HCEC 1CT (cell line): ENCODE measurements at places on chromosomes 16 and 17.

DNA sequence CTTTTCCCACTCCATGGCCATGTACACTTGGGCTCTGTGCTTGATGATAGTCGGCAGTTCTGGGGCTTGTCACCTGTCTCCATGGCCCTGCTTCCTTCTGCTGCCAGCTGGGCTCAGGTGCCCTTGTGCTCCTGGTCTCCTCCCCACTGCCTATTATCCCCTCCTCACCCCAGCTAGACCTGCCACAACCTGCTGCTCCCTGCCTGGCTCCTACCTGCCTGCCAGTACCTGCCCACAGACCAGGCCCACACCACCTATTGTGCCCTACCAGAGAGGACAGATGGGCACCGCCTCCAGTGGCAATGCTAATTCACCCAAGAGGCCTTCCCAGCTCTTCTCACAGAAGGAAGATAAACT, 538 bp upstream of the RAPGEFL1 start:
- no peak for DNase-seq

- DNase-seq, result no peak
These were observed 16.0 kb downstream of the VAC14 start for GRCh38 chr16:70784692-70785555.

- DNase-seq, result no peak
These were observed 73.9 kb downstream of the CEP95 start for GRCh38 chr17:64580384-64581315.

DNA sequence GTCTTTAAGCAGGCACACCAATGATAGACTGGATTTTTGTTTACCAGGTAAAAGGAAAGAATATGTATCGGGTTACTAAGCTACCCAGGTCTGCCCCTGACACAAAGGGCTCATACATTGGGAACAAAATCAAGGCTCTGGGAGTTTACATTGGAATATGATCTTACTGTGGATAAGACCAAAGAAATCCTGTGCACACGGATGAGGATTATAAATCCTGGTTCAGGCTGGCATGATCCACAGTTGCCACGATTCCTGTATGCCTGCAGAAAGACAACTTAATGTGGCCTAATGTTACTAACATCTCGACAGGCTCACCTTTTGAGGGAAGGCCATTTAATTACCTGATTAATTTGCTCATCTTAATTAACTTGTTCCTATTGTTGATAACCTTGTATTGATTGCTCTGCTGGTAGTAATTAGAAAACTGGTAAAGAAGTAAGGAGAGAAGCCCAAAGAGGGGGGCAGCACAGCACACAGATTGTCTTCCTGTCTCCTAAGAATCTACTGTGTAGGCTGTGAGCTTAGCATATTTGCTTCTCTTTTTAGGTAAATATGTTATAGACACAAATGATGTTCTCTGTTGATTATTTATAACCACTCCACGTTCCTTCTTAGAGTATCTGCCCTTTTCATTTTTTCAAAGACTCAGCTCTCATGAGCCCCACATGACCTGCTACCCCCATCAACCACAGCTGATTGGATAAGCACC, 51.0 kb upstream of the TOX3 start:
- DNase-seq, result no peak

GRCh38 chr17:7806587-7806986, 27.4 kb upstream of the KDM6B start:
- DNase-seq, result no peak

DNA sequence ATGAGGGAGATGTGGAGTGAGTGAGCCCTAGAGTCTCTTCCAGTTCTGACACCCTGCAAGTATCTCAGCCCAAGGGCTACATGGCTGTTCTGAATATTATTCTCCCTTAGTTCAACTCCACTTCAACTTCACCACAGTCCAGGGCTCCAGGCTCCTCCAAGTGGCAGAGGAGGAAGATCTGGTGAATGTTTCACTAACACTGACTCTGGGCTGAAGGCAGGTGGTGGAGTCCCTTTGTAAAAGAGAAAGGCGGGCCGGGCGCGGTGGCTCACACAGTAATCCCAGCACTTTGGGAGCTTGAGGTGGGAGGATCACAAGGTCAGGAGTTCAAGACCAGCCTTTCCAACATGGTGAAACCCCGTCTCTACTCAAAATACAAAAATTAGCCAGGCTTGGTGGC, 13.6 kb downstream of the CCDC92B start:
- no peak for DNase-seq
